ENCODE measurements at places on chromosomes 4 and X.

DNA sequence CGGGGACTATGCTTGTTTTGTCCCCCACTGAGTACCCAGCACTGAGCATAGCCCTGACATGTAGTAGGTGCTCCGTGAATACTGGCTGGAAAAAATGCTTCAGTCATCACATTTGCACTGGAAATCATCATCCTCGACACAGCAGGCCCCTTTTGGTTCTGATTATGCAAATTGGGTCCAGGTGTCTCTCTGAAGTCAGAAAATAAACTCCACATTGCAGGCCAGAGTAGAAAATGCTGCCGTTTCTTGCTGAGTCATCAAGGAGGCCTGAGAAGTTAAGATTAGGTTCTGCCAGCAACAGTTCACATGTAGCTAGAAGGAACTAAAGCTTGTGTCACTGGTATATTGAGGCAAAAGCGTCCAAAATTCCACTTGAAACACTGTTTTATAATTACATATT is 15.0 kb upstream of the STK32B start:
- DNase-seq, result no peak

- DNase-seq, result no peak
Measured at GRCh38 chrX:153642655-153643430, 4.2 kb upstream of the DUSP9 start.

GRCh38 chrX:1041091-1041490 is 171.4 kb downstream of the CRLF2 start:
- no peak for DNase-seq

DNA sequence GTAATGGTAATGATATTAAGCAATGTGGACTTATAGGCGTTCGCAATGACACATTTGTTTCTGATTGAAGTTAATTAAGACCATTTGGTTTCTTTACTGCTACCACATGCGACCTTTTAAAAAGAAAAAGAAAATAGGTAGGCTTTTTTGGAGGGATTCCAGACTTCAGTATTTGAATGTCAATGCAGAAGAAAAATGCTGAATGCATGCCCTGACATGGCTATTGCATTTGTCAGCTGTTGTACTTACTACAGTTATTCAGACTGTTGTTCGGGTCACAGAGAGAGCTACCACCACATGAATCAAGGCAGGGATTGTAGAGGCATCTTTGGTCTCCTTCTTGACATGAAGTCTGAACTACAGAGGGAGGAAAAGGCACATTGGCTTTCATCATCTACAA is 163.7 kb downstream of the CORIN start:
- no peak for DNase-seq

DNA sequence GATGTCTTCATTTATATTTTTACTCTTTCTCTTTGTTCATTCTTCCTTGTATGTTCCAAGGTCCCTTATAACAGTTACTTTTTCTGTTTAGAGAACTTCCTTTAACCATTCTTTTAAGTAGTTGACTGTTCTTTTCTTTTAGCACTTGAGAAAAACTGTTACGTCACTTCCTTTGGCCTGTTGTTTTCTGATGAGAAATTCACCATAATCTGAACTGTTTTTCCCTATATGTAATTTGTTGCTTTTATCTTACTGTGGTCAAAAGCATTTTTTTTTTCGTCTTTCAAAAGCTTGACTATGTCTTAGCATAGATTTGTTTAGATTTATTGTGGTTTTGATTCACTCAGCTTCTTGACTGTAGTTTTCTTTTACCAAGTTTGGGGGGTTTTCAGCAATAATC is 1660.3 kb upstream of the PCDH10 start:
- no peak for DNase-seq

GRCh38 chr4:185761352-185762235 is 50.4 kb downstream of the SORBS2 start:
- DNase-seq, result no peak

- DNase-seq, result no peak
Measured at GRCh38 chr4:173899813-173900212, 369.8 kb upstream of the HAND2 start.

- DNase-seq, result no peak
Measured at GRCh38 chr4:77332696-77333270, 175.8 kb downstream of the CCNG2 start.

DNA sequence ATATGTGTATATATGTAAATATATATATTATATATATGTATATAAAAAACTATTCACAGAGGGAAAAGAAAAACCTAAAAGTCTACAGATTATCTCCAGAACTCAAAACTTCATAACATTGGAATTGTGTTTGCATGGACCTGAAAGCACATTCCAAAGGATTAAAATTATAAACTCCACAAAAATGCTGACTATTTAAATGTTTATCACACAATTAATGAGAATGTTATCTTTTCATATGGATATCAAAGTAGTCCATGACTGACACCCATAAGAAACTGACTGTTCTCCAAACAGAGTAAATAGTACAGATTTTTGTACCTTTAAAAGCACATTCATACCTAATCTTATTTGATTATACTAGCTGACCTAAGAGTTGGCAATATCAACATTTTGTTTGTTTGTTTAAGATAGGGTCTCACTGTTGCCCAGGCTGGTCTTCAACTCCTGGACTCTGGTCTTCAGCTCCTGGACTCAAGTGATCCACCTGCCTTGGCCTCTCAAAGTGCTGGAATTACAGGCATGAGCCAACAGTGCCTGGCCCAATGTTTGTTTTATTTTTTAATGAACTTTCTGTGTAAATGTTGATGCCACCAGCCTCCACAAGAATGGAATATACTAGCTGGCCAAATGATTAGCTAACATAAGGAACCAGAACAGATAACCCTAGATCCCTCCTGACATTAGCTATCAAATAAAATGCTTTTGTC is 50.0 kb downstream of the SLC39A8 start:
- no peak for DNase-seq

- no peak for DNase-seq
Measured at GRCh38 chr4:165011403-165011802, 20.4 kb upstream of the TRIM60 start.

GRCh38 chr4:147717878-147718277 is 14.0 kb upstream of the ARHGAP10 start:
- no peak for DNase-seq

Data from cortex of kidney (tissue), 1 donor.